NCI-H345 (cell line): ENCODE measurements at places on chromosomes 4 and X.

GRCh38 chr4:127155116-127155515 lies 477.6 kb upstream of the INTU start:
- no peak for DNase-seq

GRCh38 chr4:61332693-61333092 lies 132.6 kb downstream of the ADGRL3 start:
- no peak for DNase-seq

- no peak for DNase-seq
Measured at GRCh38 chr4:1862055-1862911, 6.3 kb upstream of the LETM1 start.

DNA sequence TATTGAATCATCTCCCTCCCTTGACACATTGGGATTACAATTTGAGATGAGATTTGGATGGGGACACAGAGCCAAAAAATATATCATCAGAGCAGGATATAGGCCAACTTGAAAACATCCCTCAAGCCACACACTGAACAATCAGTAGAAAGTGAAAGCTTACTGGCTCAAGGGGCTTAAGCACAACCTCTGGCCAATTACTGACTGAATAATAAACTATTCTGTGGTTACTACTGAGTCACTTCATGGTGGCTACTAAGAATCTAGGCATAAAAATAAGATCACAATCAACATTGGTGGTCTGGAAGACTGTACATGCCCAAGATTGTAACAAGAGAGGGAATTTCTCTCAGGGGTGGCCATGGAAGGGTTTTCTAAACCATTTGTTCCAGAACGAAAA lies 27.4 kb upstream of the GPR174 start:
- no peak for DNase-seq

DNA sequence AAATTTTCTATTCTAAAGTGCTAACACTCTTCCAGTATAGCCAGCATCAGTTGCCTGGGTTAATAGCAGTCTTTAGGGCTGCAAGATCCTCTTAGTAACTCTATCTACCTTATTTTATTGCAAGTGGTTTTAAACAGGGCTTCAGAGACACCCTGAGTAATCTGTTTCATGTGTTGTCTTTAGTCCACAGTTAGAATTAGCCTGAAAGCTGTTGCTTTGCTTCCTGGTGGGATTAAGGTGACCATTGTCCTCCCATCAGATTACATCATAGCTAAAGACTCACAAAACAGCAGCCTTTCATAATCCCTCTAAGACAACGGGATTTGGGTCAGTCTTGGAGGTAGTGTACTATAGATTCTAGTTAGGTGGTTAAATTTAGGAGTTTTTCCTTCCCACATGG lies 7.5 kb downstream of the UCHL1 start:
- DNase-seq = no peak

DNA sequence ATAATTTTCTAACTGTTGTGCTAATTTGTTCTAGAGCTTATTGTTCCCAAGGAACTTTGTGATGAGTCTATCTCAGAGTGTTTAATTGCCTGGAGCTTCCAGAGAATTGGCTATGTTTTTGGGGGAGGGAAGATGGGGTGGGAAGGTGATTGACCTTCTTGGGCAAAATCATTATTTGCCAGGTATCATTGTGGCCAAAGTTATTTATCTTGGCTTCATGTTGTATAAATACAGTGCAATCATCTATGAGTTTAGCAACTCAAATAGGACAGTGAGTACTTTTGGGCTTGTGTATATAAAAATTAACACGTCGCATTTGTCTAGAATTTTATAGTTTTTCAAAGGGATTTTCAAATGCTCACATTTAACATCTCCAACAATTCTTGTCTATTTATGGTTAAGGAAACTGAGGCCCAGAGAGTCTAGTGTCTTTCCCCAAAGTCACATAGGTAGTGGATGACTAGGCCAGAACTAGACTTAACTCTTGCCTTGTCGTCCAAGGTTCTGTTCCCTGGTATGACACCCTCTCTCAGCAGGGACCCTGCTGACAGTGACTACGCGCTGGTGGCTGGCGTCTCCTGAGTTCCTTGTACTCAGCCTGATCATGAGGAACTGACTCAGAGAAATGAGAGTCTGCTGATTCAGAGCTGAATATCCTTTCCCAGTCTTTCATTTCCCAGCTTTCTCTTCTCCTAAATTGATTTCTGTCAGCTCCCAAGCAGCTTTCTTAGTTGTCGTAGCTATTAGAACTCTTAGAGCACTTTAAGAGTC lies 27.7 kb downstream of the FNIP2 start:
- no peak for DNase-seq

DNA sequence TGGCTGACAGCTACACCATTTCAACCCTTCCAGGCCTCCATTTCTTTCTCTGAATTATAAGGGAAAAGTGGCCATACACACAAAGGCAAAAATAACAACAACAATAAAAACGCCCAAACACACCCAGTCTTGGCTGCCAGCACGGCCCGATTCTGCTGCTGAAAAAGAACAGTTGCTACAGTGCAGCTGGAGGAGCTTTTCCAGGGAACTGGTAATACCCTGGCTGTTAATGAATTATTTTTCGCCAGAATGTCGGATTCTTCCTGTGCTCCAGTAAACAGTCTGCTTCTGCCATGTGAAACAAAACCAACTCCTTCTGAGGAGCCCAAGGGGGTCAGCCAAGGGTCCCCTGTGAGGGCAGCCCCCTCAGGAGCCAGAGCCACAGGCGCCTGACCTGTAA lies 6.6 kb downstream of the RAI2 start:
- no peak for DNase-seq

GRCh38 chrX:15107367-15107988 lies 162.4 kb downstream of the ASB9 start:
- no peak for DNase-seq

DNA sequence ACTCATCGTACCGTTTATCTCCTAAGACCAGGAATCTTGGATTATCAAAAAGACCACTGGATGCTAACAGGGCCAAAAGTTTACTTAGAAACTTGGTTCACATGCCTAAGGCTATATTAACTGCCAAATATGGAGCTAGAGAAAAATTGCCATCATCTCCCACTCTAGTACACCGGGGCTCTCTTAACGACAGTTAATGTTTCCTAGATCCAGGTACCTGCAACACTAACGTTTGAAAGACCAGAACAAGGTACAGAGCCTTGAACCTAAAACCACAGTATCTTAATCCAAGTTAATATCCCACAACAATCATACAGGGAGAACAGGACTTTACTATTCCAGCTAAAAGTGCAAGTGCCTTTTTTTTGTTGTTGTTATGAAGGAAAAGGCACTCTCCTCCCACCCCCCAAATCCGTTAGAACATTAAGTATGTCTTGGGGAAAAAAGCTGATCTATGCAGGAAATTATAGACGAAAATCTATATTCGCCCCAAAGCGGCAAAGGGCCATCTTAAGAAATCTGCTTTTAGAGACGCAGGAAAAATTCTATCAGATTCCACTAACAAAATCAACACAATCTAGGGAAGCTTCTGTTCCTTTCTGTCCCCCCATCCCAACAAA lies 1.3 kb downstream of the G3BP2 start:
- no peak for DNase-seq

DNA sequence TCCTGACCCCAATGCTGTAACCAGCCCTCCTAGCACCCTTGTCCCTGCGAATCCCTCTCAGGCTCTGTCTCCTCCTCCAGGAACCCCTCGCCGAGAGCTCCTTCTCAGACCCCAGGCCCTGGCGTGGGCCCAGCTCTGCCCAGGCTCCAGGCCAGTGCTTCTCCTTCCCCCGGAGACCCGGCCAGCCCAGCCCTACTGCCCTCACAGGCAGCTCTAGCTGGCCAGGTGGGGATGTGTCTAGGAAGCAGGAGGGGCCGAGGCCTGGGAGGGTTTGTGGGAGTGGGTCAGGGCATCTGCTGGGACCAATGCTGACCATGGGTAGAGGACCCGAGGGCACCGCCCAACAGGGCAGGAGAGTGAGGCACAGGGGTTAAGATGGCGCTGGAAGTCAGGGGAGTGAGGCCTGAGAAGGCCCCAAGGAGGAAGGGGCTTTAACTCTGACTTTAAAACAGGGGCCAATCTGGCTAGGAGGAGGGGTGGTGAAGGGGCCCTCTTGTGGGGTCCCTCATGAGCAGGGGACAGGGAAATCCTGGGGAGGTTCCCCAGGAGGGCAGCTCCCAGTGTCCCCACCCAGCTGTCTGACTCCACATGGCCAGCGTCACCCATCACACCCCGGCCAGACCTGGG lies 64.7 kb upstream of the NKX1-1 start:
- no peak for DNase-seq

DNA sequence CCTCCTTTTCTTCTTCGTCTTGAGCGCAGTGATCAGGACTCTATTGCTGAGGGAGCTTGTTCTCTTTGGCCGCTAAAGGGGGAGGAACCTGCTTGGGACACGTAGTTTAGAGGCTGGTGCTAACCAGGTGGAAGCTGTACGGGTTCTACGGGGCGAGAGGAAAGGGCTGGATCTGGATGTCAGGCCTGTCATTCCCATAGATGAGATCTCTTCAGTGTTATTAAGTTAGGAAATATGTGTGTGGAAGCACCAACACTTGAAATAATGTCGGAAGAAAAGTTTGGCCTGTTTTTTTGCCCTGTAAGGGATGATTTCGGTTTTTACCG lies 643 bp downstream of the SRP72 start:
- peak; percentile 38 for DNase-seq

- DNase-seq = peak; percentile 5
Measured at GRCh38 chrX:7941390-7942042, 14.3 kb upstream of the PNPLA4 start.

GRCh38 chr4:8726344-8726851 lies 133.8 kb downstream of the CPZ start:
- DNase-seq = no peak
